CD4-positive, alpha-beta T cell treated with Interleukin-6 for 4 hours (primary cell): ENCODE measurements at places on chromosomes 5 and 9.

GRCh38 chr9:93127395-93127911, 6.6 kb downstream of the NINJ1 start:
- no peak for DNase-seq

GRCh38 chr9:135075234-135076142, 12.0 kb upstream of the OLFM1 start:
- DNase-seq, result no peak

DNA sequence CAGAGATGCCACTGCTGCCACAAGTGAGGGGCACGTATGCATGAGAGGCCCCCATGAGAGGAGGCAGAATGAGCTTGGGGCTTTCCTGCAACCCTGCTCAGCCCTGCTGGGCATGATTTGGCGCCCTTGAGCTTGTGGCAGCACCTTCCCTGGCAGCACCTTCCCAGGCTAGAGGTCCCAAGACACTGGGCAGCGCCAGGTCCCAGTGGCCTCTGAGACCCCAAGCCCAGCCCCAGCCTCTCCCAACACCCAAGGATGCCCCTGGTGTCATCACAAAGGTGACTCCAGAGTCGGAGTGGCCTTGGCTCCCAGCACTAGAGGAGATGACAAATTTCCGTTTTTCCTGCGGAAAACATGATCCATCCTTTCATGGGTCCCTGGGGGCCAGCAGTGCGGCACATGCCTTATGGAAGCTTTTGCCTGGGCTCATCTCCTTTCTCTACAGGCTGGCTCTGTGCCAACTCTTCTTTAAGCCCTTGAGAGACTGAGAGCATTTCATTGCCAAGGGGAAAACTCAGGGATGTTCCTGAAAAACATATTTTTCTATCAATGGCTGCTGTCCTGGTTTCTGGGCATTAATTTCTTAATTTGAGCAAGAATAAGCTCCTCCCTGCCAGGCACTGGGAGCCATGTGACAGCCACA, 77.1 kb upstream of the ADAMTS2 start:
- no peak for DNase-seq

DNA sequence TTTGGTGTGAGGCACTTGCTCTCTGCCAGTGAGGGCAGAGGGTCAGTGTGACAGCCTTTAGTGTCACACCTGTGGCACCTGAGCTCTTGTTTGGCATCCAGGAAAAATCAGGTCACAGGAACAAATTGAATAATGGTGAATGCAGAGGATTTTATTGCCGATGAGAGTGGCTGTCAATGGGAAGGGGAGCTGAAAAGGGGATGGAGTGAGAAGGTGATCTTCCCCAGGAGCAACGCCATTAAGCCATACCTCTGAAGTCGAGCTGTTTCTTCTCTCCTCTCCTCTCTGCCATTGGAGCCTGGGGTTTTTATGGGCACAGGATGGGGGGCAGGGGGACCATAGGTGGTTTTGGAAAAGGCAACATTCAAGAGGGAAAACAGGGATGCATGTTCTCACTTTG, 2.4 kb upstream of the HSD17B4 start:
- no peak for DNase-seq

DNA sequence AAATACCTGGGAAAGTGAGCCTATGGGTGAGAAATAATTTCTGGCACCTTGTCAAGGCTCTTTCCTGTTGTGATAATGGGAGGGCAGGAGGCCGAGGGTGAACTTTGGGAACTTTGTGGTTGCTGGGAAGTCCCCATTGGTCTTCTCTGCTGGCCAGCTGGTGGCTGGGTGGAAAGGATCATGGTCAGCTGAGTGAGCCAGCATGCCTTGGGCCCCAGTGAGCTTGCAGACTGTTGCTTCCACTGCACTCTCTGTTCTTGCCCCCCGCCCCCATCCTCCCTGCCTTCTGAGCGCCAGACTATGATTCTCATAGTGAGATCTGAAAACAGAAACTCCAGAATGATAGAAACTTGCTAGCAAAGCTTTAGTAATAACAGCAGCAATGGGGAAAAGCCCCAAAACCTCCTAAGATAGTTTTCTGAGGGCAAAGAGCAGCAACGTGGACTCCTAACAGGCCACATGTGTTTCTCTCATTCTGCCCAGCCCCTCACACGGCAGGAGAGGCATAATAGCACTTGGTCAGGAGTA, 139.2 kb upstream of the SMARCA2 start:
- DNase-seq, result no peak
